ENCODE measurements at places on chromosomes 4 and X. TPM values are rescaled to one million over a fixed set of nuclear protein-coding genes. Genes with fewer than 3 reads are reported as not detected.

DNA sequence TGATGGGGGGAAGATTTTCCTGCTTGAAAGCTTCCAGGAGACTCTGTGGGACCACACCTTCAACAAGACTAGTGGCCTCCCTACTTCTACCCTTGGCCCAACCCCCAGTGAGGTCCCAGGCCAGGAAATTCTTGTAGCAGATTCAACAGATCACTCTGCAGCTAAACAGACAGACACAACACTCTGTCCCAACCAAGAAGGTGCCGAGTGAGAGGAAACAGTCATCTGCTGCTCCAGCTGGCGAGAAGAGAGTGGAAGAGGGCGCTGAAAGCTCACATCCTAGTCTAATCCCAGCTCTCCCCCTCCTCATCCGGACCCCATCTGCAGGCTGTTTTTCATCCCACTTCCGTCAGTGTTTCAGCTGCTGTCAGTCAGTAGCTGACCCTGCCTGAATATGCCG lies 63.4 kb downstream of the CHRDL1 start:
- no peak for DNase-seq

DNA sequence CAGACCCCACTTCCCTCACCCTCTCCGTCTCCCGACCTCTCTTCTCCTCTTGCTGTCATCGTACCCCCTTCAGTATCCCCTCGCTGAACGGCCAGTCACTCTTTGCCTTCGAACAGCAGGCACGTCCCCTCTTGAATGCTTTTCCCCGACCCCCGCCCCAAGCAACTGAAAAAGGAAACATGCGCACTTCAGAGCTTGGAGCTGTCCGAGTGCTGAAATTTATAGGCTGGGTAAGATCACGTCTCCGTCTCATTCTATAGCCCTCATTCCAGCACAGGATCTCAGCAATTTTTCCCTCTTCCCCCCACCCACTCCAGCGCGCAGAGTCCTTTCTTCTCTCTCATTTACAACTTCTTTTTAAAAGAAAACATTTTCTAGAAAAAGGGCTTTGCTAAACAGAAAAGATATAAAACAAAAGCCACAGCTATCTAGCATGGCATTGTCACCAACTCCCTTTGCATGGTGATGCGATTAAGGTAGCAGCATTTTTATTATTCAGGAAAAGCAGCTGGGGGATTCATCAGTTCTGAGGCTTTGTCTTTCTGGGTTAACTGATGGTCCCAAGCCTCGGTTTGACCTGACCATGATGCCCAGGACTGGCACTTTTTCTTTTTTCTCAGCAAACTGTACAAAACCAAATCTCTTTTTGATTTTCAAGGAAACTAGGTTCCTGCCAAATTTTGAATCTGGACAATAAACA lies at the start of gene GLRA2:
GLRA2 (plus strand) TSS at position 247 of the 700 bp plus-strand sequence. CDS start 522 bp downstream, outside the sequence.
- DNase-seq: peak; percentile 17

GRCh38 chr4:14347526-14347925 lies 654.8 kb upstream of the CPEB2 start:
- no peak for DNase-seq

DNA sequence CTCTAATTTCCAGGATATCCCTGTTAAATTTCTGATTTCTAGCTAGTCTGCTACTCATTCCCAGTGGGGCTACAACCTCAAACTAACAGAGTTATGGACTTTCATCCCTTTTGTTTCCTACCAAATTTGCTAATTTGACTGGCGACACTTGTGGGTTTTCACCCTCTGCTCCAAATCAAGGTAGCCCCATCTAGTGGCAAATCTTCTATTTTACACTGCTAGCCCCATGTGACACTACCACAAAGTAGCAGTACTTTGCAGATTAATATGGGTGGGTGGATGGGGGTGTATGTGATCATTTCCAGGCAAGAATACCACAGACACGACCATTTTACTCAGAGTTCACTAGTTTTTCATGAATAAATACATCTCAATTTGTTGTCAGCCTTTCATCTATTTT lies 150.3 kb downstream of the MSL3 start:
- DNase-seq: no peak

- DNase-seq: no peak
Observed at GRCh38 chrX:41919870-41920269, 3.5 kb downstream of the CASK start.

- no peak for DNase-seq
Observed at GRCh38 chrX:13283950-13284546, 35.8 kb downstream of the ATXN3L start.

- DNase-seq: no peak
Observed at GRCh38 chrX:125219852-125220251, 99.8 kb upstream of the TEX13C start.

DNA sequence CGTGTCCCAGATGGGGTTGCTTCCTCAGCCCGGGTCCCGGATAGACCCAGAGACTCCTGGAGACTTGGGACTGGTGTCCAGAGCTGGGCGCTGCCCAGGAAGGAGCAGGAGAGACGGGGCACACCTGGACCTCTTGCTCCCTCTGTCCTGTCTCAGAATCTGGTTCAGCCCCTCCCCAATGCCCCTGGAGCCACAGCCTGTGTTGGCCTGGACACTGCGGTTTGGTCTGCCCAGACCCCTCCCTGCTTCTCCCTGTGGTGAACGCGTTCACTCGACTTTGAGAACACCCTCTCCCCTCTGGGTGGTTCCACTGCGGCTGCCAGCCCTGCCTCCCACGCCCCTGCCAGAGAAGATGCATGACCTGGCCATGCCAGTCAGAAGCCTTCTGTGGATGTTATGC lies 111.1 kb downstream of the HMX1 start:
- no peak for DNase-seq

DNA sequence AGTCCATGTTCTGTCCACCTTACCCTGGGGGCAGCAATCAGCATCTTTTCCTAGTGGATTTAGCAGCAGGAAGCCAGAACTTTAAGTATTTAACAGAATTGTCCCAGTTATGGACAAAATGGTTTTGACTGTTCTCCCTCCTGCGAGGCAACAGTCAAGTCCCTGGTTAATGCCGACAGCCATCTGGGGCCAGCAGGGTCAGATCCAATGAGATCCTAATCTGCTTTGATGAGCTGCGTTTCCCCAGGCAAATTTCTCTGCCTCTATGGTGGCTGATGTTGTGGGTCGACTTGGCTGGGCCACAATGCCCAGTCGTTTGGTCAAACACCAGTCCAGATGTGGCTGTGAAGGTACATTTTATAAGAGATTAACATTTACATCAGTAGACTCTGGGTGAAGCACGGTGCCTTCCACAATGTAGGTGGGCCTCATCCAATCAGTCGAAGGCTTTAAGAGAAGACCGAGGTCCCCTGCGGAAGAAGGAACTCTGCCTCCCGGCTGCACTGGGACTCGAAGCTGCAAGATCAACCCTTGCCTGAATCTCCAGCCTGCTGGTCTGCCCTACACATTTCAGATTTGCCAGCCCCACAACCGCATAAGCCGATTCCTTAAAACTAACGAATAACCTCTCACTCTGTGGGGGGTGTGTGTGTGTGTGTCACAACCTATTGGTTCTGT lies 89.0 kb upstream of the C4orf50 start:
- DNase-seq: no peak

DNA sequence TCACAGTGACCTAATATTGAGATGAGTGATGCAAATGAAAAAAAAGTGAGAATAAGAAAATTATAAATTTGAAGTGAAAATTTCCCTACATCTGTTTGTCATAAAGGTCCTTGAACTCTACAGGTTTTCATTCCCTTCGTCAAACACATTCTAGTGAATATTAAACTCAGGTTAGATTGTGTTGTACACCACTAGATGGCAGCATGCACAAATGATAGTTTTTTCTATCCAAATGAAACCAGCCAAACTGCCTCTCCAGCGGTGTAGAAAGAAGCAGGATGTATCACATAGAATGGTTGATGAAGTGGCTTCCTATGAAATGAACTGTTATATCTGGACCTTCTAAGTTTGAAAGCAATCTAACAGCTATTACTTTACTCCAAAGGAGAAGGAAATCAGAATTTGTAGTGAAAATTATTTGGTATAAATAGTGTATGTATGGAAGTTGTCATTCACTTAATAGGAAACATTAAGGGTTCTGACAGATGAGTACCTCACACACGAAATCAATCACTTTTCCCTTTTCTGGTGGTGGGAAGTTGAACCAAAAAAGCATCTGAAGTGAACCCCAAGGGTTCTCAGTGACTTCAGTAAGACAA lies 382.7 kb downstream of the UNC5C start:
- peak; percentile 77 for DNase-seq

- DNase-seq: no peak
Observed at GRCh38 chr4:186839122-186840037, 115.7 kb upstream of the FAT1 start.

SPANXD gene
- total RNA-seq: not detected

XKRX gene
- not detected for total RNA-seq

MAPK10 gene
- not detected for total RNA-seq

XPNPEP2 gene
- 0.96 TPM for total RNA-seq

CXCL1 gene
- 3.4 TPM for total RNA-seq

Data from natural killer cell (primary cell).